Stimulated activated CD8-positive, alpha-beta memory T cell treated with anti-CD3 and anti-CD28 coated beads, Interleukin-7, amount 100 ng/mL, for 1 hour (primary cell): ENCODE measurements at places on chromosomes 12 and 14.
A peak's percentile ranks its signal among the peaks of the same experiment; 100 is the strongest.

- no peak for DNase-seq
Observed at GRCh38 chr12:8658346-8658745, 4.3 kb downstream of the MFAP5 start.

DNA sequence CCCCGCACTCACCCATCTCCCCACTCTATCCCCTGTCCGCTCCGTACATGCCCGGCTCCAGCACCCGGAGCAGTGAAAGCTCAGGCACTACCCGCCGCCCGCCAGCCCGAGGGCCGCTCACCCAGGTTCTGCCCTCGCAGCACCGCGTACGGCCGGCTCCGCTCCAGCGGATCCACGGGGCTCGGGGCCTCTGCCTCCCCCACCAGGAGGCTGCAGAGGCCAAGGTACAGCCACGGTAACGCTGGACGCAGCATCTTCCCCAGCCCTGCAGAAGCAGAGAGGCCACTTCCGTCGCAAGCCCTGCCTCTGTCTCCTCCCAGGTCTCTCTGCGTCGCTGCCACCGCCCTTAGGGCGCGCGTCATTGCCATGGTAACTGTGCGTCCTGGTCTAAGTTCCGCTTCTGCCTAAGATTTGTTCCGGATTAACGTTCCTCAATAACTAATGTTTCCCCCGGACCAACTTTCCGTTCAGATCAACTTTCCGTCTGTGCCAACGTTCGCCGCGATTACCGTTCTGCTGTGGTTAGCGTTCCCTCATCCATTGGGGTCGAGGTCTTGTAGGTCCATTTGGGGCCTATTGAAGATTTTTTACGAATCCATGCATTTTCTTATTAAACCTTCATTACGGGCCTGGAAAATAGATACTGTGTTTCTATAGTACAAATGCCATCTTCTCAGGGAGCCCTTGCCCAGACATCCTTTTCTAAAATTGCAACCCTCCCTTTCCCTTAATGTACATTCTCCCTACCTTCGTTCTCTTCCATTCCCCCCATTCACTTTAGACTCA lies at the start of gene C12orf76:
C12orf76 (minus strand) TSS at position 281 of the 786 bp plus-strand sequence; CDS start at position 254, 27 bp downstream.
- peak; percentile 73 for DNase-seq

- DNase-seq, result no peak
Observed at GRCh38 chr14:76073717-76074116, 78.0 kb upstream of the GPATCH2L start.

DNA sequence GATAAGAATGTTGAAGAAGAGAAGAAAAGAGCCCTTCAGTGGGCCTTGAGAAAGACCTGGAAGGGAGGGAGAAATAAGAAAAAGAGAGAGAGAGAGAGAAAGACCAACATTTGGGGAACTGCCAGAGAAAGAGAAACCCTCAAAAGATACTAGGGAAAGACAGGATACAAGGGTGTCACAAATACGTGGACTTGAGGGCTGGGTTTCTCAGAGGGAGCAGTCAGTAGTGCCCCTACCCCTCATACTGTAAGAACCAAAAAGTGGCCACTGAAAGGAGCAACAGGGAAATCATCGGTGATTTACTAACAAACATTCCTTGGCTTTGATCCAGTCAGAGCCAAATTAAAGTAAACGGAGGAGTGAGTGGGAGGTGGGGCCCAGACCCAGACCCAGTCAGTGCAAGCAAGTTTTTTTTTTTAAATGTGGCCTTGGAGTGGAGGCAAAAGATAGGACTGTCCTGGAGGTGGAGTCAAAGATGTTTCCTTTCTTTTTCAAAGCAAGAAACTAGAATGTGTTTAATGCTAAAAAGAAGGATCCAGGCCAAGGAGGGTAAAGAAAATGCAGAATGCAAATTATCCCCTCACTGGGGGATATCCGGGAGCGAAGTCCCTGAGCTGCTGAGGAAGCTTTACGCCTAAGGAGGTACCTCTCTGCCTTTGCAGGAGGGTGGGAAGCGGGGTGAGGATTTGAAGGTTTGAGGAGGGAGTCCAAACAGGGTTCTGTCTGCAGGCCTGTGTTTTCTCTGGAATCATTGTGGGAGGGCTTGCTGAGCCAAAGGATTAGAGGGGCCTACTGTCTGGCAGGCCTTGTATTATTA lies 143.5 kb upstream of the AMIGO2 start:
- no peak for DNase-seq

DNA sequence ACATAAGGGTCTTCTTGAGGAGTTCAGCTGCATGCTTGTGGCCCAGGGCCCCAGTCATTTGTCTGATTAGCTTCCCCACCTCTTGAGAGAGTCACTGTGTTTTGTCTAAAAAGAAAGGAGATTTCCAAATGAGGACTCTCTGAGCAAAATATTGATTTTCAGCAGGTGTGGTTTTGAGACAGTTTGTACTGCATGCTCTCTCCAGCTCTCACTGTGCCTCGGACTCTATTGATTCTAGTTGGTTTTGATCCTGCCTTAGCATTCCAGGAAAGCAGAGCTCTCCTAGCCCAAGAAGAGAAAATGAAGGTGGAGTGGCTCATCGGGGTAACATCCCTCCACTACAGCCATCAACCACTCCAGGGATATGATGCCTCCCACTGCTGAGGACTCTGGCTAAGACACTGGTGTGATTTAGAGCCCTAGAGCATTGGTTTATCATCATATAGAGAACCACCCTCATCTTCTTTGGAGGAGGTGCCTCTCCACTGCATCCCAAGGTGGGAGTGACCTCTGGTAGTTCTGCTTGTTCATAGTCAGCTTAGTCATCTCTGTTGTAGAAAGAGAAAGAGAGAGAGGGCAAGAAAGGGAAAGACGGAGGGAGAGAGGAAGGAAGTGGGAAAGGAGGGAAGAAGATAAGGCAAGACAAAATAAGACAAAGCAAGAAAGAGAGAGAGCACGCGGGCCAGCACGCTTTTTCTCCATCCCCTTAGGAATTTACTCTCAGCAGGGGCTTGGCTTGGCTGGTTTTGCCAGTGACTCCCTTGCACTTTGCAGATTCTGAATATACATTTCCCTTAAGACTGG lies 365.6 kb downstream of the DPF3 start:
- DNase-seq, result no peak

DNA sequence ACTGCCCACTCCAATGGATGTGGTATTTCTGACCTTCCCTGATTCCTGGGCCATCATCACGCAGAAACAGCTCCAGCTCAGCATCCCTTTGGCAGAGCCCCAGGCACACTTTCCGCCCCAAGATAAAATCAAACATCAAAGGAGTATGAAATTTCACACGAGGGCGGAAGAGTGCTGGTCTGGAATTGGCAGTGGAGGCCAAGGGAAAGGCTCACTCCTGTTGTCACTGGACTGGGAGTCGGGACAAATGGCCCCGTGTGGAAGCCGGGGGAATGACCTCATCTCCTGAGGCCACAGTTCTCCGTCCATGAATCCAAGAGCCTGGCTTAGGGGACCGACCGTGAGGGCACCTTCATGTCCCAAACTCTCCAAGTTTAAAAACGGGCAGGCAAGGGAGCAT lies 40.9 kb downstream of the FZD10 start:
- no peak for DNase-seq

GRCh38 chr14:74649673-74650072 lies 37.6 kb upstream of the LTBP2 start:
- DNase-seq, result no peak

DNA sequence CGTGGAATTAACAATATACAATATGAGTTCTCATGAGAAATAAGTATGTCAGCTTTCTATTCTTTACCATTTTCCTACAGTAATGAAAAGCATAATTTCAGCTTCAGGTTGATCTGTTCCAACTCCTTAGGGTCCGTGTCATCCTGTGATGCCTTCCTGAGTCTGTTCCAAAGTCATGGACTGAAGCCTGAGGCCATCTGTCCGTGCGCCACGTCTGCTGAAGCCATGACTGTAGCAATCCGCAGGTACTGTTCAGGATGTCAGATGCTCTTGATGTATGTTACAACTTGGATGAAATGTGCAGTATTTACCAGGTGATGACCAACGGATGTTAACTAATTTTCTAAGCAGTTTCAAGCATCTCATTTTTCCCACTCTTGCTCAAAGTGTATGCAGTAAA lies 67.0 kb upstream of the ATF1 start:
- DNase-seq, result no peak

- DNase-seq, result no peak
Observed at GRCh38 chr14:99519931-99520421, 38.8 kb downstream of the CCNK start.

- DNase-seq, result no peak
Observed at GRCh38 chr12:105324704-105325103, 5.8 kb upstream of the C12orf75 start.

- DNase-seq, result no peak
Observed at GRCh38 chr12:51591016-51591901, at the start of gene SCN8A. TSS of gene SCN8A (plus strand) at chr12:51591233. CDS start at chr12:51662818, 71,585 bp downstream.

- DNase-seq, result no peak
Observed at GRCh38 chr14:101119830-101120571, 216.5 kb upstream of the RTL1 start.

DNA sequence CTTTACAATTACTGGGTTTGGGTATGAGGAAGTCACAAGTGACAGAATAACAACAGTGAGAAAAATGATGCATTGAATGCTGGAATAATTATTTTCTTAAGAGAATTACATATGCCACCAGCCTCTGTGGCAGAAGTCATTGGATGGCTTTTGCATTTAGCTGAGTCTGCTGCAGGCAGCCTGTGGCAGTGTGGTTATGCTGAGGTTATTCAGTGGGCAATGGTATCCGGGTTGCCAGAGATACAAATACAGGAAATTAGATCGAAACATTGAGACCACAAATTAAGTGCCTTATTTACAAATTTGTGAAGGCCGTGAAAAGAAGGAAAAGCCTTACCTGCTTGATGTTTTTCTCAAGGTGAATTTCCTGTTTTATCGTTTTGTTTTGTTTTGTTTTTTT lies 1050.0 kb downstream of the GALC start:
- no peak for DNase-seq

GRCh38 chr12:47164116-47164515 lies 84.4 kb upstream of the AMIGO2 start:
- no peak for DNase-seq

DNA sequence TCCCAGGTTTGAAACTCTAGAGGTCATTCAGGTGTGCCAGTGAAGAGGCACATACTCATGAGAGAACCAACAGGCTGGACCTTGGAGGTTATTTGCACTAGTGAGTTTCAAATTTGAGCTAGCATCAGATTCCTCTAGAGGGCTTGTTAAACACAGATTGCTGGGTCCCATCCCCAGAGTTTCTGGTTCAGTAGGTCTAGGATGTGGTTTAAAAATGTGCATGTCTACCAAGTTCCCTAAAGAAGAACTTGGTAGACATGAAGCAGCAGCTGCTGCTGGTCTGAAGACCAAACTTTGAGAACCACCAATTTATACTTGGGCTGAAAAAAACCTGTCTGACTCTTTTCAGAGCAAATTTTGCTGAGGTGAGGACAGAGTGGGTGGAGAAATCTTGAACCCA lies 61.7 kb downstream of the SUSD6 start:
- DNase-seq, result no peak
